ENCODE measurements at places on chromosomes 5 and 9.

DNA sequence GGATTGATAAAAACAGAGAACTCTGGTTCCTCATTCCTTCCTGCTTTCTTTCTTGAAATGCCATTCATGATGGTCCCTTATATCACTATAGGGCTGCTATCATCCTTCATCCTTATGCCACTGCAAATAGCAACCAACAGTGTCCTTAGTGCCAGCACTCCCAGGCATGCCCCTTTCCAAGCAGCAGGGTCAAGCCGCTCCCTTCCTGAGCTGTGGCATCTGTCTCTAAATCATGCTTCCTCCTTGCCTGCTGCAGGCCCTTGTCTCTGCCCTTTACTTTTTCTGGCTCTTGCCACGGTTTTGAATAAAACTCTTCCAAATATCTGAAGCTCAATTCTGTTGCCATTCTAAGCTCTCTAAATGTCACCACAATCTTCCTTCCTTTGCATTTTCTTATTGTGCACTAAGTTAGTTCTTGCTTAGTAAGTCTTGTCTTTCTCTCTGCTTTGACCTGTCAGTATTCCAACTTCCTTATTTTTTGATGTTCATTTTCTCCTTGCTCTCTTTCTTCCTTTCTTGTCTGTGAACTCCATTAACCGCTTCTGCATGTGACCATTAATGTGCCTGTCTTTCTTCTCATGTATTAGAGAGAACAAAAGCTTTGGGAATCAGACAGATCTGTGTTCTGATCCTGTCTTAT, 19.9 kb downstream of the TLR4 start:
- no peak for DNase-seq

GRCh38 chr5:110536120-110537115, 190.1 kb downstream of the TMEM232 start:
- no peak for DNase-seq

DNA sequence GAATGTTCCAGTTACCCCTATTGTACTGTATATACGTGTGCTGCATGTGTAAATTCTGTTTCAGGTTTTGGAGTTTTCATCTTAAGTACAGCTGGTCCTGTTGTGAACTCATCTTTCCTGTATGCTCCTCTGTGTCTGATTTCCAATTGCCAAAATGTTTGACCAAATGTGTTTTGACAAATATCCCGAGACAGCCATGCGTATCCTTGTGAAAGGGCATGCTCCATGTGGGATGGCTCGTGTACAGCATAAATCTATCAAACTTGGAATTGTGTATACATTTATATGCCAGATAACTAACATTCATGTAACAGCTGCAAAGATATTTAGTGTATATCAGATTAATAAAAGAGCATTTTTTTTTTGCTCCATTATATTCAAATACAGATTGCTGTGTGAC, 69.5 kb upstream of the IQGAP2 start:
- no peak for DNase-seq

DNA sequence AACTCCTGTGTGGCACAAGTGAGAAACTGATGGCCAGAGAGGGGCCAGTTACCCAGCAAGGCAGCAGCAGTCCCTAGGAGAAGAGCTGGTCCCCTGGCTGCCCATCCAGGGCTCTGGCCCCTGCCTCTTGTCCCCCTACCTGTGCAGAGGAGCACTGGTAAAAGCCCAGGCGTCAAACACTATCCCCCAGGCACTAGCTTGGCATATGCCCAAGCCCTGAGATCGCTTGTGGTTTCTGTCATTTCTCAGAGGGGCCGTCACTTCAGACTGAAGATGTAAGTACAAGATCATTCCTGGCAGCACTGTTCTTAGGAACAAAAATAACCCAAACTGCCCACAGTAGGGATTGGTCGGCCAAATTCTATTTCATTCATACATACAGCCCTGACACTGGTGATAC, 53.9 kb downstream of the COL15A1 start:
- DNase-seq, result no peak

All from NCI-H524 treated with DMSO at 0.1 percent for 48 hours (cell line).